Memory B cell (primary cell): ENCODE measurements at places on chromosomes 3 and 15.

DNA sequence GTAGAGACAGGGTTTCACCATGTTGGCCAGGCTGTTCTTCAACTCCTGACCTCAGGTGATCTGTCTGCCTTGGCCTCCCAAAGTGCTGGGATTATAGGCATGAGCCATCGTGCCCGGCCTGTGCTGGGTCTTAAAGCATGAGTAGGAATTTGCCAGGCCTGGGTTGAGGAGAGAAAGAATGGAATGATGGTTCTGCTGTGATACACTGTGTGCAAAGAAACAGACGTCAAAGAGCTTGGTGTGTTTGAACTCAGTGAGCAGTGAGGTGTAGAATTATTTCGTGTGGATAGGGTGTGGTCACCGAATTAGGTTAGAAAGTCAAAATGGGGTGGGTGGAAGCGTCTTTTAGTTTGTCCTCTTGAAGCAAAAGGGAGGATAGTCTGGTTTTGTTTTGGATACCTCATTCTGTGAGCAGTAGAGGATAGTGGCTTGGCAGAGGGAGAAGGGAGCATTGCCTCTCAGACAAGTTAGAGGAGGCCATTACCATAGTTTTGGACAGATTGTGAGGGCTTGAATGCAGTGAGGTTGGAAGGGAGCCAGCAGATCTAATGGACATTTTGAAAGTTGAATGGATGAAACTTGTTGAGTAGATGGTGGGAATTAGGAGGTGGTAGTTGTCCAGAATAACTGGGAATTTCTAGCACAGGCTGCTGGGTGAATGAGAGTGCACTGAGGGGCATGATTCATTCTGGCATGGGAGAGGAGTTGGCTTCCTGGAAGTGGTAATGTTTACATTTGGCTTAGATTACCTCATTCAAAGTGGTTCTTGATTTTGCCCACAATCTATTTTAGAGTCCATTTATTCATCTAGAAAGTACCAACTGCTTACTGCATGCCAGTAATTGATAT, 27.2 kb downstream of the AKAP13 start:
- DNase-seq: peak; percentile 22

GRCh38 chr15:50148362-50148963, 29.4 kb upstream of the ATP8B4 start:
- no peak for DNase-seq

- no peak for DNase-seq
These were observed 55.2 kb downstream of the CMSS1 start for GRCh38 chr3:99872923-99873254.

DNA sequence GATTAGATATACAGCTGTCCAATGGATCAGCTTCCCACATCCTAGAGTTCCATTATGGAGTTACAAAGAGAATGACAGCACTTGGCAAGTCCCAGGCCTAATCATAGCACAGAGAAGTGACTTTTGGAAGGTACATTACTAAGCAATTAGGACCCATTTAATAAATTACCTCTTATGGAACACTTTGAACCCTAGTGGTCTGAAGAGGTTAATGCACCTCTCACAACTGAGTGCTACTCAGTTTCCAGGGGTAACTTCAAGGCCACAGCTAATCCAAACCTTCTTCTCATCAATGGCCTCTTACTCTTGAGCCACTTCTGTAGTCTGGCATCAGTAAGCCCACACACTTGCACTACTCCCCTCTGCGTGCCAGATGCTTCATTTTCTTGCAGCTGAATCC, 34.9 kb upstream of the MEIS2 start:
- no peak for DNase-seq

- no peak for DNase-seq
These were observed 15.0 kb upstream of the RTP3 start for GRCh38 chr3:46482632-46483350.

GRCh38 chr3:72100601-72101187, 315.7 kb upstream of the PROK2 start:
- DNase-seq: peak; percentile 93

- no peak for DNase-seq
These were observed 15.8 kb downstream of the TCF12 start for GRCh38 chr15:56934269-56934668.

DNA sequence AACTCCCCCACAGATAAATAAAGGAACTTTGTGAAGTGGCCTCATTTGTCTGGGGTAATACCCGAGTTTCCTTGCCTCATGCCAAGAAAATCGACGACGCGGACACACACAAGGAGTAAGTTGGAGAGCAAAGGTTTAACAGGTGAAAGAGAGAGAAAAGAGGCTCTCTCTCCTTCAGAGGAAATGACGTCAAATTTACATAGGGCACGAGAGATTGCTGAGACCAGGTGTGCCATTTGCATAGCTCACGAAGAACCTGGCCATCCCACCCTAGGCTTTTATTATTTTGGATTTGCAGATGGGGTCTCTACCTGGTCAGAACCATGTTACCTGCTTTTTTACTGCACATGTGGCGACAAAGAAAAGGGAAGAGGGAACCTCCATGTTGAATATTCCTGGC, 49.3 kb upstream of the IGF2BP2 start:
- DNase-seq: no peak

GRCh38 chr3:56189536-56189935, 278.7 kb downstream of the ERC2 start:
- no peak for DNase-seq

GRCh38 chr3:101182734-101183133, 137.6 kb downstream of the IMPG2 start:
- DNase-seq: no peak

- no peak for DNase-seq
These were observed 43.9 kb downstream of the MEIS2 start for GRCh38 chr15:37056177-37057121.

DNA sequence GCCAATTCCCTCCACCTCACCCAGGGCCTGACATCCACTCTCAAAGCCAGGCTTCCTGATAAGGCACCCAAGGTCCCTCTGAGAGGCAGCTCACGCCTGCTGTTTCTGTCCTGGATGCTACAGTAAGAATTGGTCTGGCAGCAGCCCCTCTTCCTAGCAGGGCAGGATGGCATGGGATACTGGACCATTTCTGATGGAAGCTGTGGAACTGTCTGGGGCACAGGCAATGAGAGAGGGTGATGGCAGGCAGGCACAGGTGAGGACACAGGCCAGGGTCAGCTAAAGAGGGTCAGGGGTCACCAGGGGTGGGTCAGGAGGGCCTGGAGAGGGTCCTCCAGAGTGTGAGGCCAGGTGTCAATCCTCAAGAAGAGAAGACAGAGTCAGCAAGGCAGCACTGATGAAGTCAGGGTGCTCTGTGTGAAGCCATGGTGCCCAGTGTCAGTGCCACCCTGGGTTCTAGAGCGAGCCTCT, 41.9 kb upstream of the SLC41A3 start:
- DNase-seq: no peak
